ENCODE measurements at places on chromosomes 5 and 9.

DNA sequence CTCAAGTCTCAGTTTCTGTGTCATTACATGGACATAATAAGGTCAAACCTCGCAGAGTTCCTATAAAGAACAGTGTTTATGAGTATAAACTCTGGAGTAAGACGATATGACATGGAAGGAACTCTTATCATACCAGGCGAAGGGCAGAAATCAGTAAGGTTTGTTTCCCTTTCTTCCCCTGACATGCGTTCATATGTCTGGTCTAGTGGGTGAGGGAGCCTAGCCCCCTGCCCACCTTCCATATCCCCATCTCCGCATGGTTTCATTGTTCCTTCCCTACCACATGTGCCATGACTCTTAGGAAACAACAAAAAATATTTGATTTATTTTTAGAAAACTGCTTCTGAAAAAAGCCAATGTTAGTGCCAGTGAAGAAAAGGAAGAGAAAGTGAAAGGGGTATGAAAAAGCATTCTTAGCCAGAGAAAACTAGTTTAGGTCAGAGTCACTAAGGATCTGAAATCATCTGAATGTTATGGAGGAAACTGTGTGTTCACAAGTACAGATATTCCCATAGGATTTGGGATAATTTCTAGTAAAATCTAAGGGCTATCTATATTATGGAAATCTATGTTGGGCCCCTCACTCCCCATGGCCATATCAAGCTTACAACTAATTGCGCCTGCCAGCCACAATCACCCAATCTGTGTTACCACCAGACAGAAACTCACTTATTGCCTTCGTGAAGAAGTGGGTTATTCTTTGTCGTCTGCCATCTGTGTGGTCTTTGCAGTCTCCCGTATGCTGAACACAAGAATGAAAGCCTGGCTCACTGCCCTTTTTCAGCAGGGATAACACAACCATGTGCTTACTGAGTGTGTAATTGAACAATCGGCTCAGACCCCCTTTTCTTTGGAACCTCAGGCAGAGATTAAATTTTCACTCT lies 19.9 kb upstream of the HMHB1 start:
- DNase-seq, result no peak

DNA sequence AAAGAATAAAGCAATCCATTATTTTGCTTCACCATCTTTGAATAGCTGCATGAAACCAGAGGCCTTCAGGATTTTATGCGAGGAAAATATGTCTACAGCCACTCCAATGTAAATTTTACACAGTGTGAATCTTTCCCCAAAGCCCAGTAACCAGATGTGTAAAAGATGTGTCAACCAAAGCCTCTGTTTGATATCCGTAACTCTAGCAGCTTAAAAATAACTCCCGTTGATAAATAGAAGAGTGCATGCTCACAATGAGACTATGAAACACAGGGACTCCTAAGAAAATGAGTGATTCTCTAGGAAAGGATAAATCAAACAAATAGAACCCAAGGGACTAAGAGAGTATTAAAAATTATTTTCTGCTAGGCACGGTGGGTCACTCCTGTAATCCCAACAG lies 60.0 kb upstream of the NPR3 start:
- no peak for DNase-seq

DNA sequence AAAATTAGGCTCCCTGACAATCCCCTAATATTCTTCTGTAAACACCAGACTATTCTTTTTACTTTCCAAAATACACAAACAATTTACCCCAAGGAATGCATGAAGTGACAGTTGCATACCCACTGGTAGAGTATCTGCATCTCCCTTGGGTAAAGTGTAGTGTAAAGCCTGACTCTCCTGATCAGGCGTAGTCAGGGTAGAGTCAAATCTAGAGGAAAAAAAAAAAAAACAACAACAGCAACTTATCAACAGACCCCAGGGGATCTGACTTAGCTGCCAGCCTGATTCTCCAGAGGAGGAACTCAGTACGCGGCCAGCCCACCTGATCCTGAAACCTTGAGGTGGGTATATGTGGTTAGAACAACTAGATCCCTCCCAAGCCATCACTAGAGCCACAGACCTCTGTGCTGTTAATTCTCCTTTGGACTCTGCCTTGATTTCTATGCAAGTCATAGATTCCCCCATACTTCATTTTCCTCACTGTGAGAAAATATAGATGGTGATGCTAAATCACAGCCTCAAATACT lies 61.0 kb downstream of the ZNF608 start:
- DNase-seq, result no peak

- DNase-seq, result no peak
Measured at GRCh38 chr5:39373791-39374190, 9.5 kb upstream of the C9 start.

GRCh38 chr5:56097055-56097454 lies 102.3 kb upstream of the IL6ST start:
- no peak for DNase-seq

- DNase-seq, result no peak
Measured at GRCh38 chr5:42655982-42656650, 100.5 kb upstream of the CCDC152 start.

GRCh38 chr5:39191216-39191615 lies 28.1 kb downstream of the FYB1 start:
- DNase-seq, result no peak

DNA sequence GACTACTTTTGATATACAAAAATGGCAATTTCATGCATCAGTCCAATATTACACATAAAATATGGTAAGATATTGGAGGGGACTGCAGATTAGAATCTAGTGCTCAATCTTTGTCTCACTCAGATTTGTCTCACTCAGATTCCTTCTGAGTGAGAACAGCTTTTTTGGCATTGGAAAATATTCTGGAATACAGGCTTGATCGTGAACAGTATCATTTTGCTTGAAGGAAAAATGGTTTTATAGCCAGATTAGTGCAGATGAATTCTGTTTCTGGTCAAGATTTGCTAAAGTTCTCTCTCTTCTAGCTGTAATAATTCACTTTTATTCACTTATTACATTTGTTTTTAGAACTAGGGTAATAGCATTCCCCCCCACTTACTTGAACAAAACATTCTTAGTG lies 51.2 kb downstream of the MAN2A1 start:
- DNase-seq, result no peak

DNA sequence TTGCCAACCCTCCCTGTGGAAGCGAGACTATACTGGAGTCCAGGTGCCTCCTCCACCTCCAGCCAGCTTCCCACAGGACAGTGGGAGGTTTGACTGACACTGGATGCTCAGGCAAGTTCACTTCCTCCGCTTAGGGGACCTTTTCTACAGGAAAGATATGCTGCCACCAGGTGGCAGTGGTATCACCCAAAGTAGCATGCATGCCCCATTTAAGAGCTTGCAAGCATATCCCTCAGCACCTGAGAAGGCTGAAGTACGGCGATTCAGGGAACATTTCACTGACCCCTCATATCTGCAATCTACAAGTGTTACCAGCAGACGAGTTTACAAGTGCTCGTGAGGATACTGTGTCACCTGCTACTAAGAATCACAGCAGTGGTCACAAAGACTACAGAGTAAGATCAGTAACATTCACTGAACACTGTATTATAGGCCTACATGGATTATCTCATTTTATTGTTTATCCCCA lies 75.5 kb downstream of the KLHL3 start:
- DNase-seq, result peak; percentile 42

DNA sequence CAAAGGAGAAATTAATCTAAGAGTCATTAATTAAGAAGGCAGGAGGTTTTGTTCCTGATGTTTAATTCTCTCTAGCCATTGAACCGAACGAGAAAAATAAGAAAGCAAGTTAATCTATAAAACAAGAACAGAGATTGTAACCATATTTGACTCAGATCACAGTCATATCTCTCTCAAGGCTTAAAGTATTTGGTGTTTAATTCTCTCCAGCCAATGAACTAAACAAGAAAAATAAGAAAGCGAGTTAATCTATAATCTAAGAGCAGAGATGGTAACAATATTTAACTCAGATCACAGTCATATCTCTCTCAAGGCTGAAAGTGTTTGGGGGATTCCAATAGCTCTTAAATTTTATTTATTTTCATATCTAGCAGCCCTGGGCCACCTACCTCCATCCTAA lies 74.4 kb upstream of the SHISAL2B start:
- no peak for DNase-seq

DNA sequence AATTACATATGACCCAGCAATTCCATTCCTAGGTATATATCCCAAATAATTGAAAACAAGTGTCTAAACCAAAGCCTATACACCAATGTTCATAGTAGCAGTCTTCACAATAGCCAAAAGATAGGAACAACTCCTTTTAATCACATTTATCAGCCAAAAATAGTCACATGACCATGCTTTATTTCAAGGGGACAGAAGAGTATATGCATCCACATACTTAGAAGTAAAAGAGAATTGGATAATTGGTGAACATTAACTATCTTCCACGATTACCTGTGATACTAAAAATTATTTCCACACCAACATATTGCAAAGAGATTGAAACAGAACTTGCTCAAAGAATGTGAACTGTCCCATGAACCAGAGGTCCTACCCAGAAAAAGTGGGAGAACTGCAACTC lies 51.8 kb upstream of the FOXE1 start:
- DNase-seq, result no peak

GRCh38 chr5:58326022-58326421 lies 133.9 kb downstream of the PLK2 start:
- DNase-seq, result no peak

- DNase-seq, result no peak
Measured at GRCh38 chr5:148290271-148291195, 21.7 kb upstream of the SPINK7 start.

- no peak for DNase-seq
Measured at GRCh38 chr5:40514976-40515375, 164.7 kb upstream of the PTGER4 start.

GRCh38 chr9:119092125-119092524 lies 277.1 kb downstream of the BRINP1 start:
- DNase-seq, result no peak

DNA sequence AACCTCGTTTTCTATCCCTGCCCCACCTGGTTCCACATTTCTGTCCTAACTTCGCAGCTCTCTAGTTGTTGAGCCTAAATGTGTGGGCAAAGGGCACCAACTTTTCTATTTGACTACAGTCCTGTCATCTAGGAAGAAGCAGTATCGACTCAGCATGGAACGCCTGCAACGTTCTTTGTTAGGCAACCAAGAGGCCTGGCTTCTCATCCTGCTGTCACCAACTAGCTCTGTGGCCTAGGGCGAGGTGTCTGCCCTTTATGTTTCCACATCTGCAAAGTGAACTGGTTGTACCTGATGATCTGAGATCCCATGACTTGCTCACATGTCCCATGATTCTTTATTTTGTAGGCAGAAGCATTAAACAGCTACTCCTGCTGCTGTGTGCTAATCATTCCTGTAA lies 248.9 kb downstream of the ADAMTSL1 start:
- no peak for DNase-seq

GRCh38 chr5:110738503-110738811 lies 350 bp upstream of the SLC25A46 start:
- DNase-seq, result no peak

DNA sequence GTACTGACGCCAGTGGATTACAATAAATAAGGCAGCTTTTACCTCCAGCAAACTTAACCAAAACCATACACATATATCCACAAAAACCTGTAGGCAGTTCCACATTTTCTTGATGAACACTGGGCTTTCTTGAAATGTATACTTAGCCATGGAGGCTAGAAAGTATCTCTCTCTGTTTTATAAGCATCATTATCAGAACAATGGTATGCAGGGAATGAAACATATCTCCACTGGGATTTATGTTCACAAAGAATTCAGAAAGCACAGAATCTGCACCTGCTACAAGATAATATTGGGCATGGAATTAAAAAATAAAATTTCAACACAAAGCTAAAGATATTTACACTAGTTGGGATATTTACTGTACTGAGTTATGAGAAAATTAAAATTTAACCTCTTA lies 126.1 kb upstream of the RASA1 start:
- DNase-seq, result no peak

GRCh38 chr9:76161106-76161505 lies 233.1 kb downstream of the RFK start:
- no peak for DNase-seq

DNA sequence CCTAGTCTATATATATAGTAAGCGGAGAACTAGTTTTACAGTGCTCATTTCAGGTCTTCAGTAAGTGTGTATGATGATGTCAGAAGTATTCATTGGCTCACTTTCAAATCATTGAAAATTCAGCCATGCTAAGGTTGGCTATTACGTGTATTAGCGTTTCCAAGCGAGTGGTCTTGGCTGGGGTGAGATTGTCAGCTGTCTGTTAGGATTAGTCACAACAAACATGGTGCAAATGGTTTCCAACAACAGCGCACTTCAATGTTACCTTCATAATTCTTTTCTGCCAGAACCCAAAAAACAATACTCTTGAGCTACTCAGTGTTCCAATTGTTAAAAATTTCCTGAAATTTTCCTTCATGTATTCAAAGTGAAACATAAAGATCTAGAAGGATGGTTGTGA lies 283.0 kb downstream of the AOPEP start:
- DNase-seq, result no peak

DNA sequence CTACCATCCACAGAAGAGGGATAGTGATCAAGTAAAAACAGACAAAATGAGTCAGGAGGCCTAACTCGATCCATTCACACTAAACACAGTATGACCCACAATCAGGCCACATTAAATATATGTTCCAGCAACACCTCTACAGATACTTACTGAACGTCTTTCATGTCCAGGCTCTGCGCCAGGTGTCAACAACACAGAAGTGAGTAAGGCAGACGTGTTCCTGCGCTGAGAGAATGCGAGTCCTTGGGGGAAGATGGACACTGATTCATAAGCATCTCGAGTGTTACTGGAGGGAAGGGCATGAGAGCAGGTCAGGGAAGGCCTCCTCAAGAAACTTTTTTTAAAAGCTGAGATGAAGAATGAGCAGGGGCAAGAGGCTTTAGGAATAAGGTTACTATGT lies 164.3 kb upstream of the CLINT1 start:
- DNase-seq, result no peak

- DNase-seq, result no peak
Measured at GRCh38 chr9:70285246-70285645, 26.5 kb downstream of the SMC5 start.

DNA sequence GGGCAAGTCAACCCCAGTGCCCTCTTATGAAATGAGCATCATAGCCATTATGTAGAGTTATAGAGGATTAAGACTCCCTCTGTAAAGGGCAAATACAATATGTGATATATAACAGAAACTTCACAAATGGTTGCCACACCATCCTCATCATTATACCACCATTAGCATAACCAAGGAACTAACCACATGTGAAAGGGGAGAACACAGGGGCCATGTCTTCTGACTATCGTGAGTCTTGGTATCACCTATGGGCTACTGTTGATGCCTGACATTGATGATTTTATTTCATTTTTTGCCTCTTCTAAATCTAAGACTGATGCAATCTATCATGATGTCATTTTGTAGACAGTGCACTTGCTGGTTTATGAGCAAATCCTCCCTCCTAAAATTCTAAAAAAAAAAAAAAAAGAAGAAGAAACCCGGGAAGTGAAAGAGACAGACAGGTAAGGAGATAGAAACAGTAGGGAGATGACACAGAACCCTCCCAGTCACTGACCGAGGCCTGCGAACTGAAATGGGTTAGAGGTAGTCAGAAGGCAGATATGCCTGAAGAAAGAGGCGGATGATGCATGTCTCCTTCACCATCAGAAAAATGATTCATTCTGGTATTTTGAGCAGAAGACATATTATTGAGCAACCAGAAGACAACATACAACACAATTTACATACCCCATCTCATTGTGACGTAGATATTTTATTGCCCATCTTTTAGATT lies 266.0 kb downstream of the DMAC1 start:
- DNase-seq, result no peak

GRCh38 chr9:124507880-124508423 lies 753 bp upstream of the NR5A1 start:
- DNase-seq, result no peak
